ENCODE measurements at places on chromosomes 13 and 19.

DNA sequence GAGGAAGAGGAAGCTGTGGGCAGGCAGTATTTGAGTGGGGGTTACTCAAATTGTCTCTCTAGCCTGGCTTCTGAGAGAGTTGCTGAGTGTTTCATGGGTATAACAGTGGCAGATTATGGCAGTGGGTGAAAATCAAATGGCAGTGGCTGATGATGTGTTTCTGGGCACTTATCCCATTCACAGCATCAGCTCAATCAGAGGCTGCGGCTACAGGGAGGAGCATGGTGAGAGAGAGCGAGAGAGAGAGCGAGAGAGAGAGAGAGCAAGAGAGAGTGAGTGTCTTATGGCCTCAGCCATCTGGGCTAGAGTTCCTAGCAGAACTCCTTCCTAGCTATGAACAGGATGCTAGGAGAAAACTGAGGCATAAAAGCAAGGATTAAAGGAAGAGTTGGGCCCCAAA, 178.9 kb downstream of the OLFM4 start:
- no peak for DNase-seq

DNA sequence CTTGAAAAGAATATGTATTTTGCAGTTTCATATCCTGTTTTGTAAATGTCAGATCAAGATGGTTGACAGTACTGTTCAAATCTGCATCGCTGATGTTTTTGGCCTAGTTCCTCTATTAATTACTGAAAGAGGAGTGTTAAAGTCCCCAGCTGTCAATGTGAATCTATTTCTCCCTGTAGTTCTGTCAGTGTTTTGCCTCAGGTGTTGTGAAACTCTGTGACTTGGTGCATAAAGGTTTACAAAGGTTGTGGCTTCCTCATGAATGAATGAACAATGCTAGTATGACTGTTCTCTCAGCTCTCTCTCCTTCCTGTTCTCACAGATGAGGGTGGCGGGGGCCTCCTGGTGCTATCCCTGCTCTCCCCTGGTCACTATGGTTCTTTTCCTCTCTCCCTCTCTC, 142.4 kb downstream of the MYCBP2 start:
- DNase-seq, result no peak

- DNase-seq, result no peak
Observed at GRCh38 chr19:41322451-41322850, 12.5 kb downstream of the CCDC97 start.

GRCh38 chr13:43111559-43112400, 88.4 kb downstream of the DNAJC15 start:
- no peak for DNase-seq

- DNase-seq, result no peak
Observed at GRCh38 chr13:88136098-88136790, 465.1 kb downstream of the SLITRK5 start.

GRCh38 chr19:57512845-57513244, 13.1 kb downstream of the ZNF773 start:
- no peak for DNase-seq

GRCh38 chr13:101624210-101624922, 171.9 kb downstream of the ITGBL1 start:
- DNase-seq, result no peak

- no peak for DNase-seq
Observed at GRCh38 chr13:52846567-52847321, 1.7 kb downstream of the PCDH8 start.

DNA sequence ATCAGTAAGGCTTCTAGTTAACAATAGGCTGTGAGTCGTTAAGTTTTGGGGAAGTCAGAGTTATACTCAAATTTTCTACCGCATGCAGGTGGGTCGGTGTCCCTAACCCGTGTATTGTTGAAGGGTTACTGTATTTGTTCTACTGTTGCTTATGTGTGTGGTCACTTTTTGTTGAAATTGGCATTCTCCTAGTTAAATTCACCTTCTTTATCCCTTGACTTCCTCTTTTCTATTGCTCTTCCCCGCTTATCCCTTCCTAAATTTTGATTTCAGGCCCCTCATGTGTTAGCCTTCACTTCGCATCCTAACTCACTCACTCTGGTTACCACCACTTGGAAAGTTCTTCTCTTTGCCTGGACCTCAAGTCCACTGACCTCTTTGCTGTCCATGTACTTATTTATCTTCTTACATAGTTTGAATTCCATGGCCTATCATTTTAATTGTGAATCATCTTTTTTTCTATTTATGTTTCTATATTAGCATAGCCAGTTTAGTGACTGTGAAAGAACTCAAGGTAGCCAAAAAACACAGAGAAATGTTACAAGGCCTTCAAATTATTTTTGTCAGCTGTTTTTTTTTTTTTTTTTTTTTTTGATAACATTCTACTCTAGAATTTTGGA, 52.9 kb downstream of the NDFIP2 start:
- no peak for DNase-seq

- DNase-seq, result no peak
Observed at GRCh38 chr19:645912-646778, 6.5 kb downstream of the FGF22 start.

DNA sequence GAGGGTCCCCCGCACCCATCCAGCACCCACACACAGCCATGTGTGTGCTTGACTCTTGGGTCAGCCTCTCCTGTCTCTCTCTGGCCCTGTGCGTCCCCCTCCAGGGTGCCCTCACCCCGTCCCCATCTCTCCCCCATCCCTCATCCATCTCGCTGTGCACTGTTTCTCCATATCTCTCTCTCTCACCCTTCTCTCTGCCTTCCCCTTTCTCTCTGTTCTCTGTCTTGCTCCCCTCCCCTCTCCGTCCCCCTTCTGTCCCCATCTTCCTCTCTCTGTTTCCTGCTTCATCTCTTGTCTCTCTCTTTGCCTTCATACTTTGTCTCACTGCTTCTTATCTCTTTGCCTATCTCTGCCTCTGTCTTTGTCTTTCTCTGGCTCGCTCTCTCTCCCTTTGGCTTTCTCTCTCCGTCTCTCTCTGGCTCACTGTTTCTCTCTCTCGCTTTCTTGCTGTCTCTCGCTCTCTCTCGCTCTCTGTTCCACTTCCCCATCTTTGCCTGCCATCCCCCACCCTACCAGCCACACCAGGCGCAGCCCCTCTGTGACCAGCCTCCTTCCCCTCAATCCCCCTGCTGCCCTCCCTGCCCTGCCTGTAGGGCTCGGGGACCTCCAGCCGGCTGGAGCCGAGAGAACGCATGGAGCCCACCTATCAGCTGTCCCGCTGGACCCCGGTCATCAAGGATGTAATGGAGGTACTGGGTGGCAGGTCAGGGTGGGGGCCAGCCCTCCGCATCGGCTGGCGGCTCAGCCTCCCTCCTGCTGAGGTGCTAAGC, 8.9 kb downstream of the STXBP2 start:
- DNase-seq, result no peak

- DNase-seq, result no peak
Observed at GRCh38 chr13:113533161-113533840, 42.8 kb upstream of the DCUN1D2 start.

DNA sequence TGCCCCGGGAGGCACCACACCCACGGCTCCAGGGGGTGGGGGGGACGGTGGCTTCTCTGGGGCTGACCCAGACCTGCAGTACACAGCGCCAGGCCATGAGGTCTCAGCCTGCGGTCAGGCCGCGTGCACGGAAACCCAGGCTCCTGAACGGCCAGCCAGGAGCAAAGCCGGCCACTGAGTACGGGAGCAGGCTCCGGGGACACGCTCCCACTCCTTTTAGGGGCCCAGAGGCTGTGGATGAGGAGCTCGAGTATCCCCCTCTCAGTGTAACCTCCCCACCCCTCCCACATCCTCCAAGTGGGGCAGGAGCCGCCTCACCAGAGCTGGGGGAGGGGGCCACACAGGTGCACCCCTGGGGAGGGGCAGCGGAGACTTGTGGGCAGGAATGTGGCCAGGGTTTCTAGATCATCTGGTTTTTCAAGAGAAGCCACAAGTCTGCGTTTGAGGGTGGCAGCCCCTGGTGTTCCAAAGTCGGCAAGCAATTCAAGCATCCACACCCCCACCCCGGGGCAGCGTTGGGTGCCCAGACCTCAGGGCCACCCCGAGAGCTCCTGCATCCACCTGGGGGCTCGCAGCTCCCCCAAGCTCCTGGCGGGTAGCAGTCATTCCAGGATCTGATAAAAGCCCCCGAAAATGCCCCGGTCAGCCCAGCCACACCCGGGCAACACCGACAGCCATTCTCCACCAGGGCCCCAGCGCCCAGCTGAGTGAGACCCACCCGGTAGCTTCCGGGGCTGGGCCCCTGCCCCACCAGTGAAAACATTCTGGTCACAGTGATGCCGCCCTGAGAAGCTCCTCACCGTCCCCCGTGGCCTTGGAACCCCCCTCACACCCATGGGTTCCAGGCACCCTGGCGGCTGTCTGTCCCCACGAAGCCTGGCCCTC, 6.1 kb downstream of the SBNO2 start:
- no peak for DNase-seq

DNA sequence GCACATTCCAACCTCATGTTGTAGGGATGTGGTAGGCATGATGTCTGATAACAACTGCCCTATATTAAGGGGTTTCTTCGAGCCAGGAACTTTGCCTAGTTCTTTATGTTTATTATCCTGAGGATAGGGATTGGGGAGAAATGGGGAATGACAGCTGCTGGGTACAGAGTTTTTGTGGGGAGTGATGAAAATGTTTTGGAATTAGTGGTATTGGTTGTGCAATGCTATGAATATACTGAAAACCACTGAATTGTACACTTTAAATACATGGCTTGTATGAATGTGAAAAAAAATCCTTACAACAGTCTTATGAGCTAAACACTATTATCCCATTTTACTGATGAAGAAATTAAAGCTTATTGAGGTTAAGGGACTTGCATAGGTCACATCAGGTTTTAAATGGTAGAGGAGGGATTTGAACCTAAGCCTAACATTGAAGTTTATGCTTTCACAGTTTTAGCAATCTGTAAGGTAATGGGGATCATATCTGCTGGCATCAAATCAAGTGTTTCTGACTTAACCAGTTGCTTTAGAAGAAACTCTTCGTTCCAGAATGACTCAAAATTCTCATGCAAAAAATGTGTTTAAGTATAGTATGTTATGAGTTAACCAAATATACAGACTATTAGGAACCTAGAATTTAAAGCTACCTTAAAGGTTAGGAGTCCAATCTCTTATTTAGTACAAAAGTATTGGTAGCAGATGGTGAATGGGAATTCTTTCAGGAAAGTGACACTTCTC, 61.4 kb downstream of the ERCC5 start:
- no peak for DNase-seq

- DNase-seq, result no peak
Observed at GRCh38 chr19:45848922-45849321, 14.0 kb downstream of the SYMPK start.

- no peak for DNase-seq
Observed at GRCh38 chr13:28320884-28321574, 173.9 kb downstream of the FLT1 start.

GRCh38 chr13:38350114-38350617, 515 bp downstream of the UFM1 start:
- peak; percentile 15 for DNase-seq

DNA sequence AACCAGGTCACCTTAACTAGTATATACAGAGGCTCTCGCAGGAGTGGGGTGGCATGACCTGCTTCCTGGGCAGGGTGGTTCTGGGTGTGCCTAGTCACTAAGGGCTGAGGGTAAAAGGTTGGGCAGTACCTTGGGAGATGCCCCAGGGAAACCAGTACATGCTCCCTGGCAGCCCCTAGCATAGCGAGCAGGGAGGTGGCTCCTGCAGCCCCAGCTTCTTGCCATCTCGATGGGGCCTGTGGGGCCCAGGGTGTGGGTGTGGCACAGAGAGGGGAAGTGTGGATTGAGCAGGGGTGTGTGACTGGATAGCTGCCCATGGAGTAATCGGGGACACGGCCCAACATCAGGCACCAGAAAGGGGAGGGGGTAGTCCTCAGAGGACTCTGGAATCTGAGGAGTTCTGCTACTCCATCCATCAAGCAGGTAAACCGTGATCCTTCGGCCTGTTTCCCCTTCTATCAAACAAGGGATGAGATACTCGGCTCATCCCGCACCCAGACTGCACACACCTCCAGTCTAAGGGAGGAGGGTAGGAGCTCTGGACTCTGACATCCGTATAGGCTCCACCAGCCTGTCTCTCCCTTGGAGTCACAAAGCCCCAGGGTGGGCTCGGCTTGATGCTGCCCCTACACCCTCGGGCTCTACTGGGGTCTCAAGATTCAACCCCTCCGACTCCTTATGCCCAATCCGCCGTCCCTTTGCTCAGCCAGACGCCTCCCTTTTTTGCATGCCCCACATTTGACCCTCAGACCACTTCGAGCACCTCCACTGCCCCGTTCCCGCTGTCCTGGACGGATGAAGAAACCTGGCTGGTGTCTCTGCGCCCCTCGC, 1.1 kb downstream of the ZBTB45 start:
- DNase-seq, result no peak

DNA sequence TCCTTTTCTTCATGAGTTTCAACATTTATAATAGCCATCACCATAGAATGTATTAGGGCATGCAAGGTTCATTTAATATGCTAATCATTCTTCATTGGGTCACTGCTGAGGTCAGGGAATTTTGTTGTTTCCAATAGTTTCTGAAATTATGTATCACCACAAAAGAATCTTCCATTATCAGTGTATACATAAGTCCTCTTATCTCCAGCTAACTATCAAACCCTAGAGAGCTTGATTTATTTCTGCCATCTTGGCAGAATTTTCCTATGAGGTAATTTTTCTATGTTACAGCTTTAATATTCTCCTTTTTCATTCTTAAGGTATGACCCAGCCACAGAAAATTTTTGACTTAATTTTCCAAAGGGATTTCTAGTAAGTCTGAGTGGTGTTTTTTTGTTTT, 415.0 kb upstream of the SLITRK1 start:
- no peak for DNase-seq

- no peak for DNase-seq
Observed at GRCh38 chr13:112954488-112955270, 14.3 kb upstream of the MCF2L start.

DNA sequence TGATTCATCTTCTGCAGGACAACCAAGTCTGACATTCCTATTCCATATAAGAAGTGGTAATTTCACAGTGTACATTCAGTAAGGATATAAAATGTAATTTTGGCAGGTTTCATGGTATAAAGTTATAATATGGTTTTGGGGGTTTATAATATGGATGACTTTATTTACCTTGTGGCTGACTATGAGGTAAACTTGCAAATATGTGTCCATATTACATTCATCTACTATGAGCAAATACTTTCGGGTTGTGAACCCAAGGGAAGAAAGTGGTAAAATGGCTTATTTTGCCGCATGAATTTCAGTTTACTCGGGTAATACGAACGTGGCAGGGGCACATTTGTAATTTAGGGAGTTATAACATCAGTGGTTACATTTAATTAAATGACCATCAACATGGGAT, 86.7 kb upstream of the TNFSF11 start:
- no peak for DNase-seq

- DNase-seq, result no peak
Observed at GRCh38 chr13:25915840-25916518, 135.8 kb downstream of the SHISA2 start.

DNA sequence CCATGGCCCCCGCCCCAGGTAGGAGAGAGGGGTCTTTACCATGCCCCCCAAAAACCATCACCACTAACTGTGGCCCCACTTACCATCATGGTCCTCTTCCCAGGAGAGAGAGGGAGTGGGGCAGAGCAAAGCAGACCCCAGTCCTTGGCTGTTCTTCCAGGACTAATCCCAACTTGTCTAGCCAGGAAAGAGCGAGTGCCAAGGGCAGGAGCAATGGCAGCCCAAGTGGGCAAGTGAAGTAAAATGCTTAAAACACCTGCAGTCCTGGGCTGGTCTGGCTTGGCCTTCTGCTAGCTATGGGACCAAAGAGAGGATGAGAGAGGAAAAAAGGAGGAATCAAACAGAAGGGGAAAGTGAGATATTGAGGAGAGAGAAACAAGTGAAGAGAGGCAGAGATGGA, 17.9 kb downstream of the ZSWIM4 start:
- no peak for DNase-seq

- peak; percentile 62 for DNase-seq
Observed at GRCh38 chr19:41144403-41144802, 30.2 kb downstream of the CYP2F1 start.

GRCh38 chr19:2983351-2984214, 6.2 kb downstream of the TLE6 start:
- no peak for DNase-seq

Data from stimulated activated CD8-positive, alpha-beta memory T cell treated with anti-CD3 and anti-CD28 coated beads, Interleukin-15, amount 100 ng/mL, for 48 hours (primary cell).